Skeletal muscle cell (primary cell): ENCODE measurements at places on chromosomes 5 and 9.

DNA sequence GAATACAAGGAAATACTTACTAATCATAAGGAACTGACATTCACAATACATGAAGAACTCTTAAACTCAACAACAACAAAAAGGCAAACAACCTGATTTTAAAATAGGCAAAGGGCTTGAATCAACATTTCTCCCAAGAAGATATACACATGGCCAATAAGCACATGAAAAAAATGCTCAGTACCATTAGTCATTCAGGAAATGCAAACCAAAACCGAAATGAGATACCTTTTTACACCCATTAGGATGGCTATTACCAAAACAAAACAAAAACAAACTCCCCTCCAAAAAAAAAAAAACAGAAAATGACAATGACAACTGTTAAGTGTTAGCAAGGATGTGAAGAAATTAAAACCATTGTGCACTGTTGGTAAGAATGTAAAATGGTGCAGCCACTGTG is 104.1 kb upstream of the ZNF462 start:
- no peak for DNase-seq

GRCh38 chr9:131099102-131099606 is 2.8 kb downstream of the AIF1L start:
- no peak for DNase-seq

GRCh38 chr5:62631909-62632580 is 53.4 kb downstream of the LRRC70 start:
- DNase-seq, result no peak

- no peak for DNase-seq
Measured at GRCh38 chr5:180173875-180174586, 35.0 kb downstream of the RASGEF1C start.

GRCh38 chr9:80467632-80468031 is 895.9 kb downstream of the TLE4 start:
- DNase-seq, result peak; percentile 9

DNA sequence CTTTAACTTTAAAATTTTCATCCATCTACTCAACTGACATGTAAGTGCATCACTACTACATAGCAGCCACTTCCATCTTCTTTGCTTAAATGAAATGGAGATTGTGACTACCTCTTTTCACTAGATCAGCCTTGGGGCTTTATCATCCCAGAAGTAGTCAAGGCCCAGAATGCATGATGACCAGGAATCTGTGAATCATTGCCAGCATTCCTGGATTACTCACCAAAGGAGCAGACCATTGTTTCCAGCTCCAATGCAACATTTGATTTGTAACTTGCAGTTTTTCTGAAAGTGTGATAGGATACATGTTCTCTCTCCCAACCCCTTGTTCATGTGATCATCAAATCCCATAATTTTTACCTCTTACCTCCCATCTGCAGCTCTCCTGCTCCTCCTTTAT is 65.1 kb downstream of the PLPPR1 start:
- DNase-seq, result no peak

- no peak for DNase-seq
Measured at GRCh38 chr9:88572684-88573083, 37.7 kb downstream of the NXNL2 start.

- DNase-seq, result peak; percentile 44
Measured at GRCh38 chr5:147391781-147392180, 118.1 kb downstream of the DPYSL3 start.

DNA sequence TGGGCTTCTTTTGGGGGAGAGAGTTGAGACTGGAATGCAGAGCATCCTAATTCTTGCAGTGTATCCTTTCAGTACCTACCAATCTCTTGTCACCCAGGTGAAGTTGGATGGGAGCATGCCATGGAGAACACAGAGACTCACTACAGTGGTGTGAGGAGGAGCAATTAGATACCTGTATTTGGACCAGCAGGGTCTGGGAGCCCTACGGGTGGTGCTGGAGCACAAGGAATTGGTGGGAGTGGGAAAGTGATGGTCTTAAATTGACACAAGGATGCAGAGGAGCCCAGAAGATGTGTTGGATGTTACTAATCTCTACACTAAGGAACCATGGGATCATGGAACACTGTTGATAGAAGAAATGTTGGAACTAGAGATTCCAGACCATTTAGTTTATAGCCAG is 212.7 kb downstream of the CHSY3 start:
- no peak for DNase-seq

DNA sequence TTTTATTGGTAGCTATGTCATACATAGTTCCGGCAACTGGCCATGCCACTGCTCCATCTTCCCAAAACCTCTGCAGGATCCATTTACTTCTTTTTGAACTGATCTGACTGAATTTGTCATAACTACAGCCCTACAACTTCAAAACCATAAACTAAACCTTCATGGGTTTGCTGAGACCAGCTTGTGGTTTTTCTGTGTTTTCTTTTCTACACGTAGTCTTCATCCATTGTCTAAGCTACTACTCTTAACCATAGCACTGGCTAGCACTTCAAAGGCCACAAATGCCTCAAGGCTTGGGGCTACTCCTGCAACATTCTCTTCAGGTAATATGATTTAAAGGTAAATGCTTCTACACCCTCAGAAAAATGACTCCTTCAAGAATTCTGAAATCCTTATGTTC is 9.0 kb upstream of the KIF2A start:
- DNase-seq, result no peak

- DNase-seq, result no peak
Measured at GRCh38 chr9:79273311-79273710, 298.5 kb upstream of the TLE4 start.

- no peak for DNase-seq
Measured at GRCh38 chr9:35834260-35835215, 5.5 kb downstream of the TMEM8B start.

DNA sequence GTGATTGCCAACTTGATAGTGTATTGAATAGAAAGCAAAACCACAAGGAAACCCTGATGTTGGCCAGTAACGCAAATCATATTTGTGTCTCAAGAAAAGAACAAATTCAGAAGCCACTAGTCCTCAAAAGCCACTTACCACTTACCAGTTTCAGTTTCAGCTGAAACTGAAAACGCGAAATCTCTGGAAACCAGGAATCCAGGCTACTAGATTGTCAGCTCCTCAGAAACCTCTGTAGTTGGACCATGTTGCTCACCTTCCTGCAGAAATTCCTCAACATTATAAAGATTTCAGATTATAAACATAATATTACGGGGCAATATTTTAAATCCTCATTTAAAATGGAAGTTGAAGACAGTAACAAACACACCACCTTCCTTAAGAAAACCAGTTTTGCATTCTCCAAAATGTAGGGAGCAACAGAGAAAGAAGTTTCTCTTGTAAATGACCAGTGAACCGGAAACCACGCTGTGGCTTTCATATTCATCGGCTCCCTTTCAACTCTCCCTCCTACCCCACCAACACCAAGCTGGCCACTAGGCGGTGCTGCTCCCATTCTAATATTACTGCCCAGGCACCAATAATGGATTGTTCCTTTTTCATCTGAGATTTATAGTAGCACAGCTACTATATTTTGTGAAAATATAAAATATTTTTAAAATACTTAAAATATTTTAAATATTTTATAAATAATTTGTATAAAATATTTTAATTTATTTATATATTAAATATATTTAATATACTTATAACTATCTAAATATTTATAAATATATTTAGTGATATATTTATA is 8.7 kb upstream of the TMED7 start:
- no peak for DNase-seq

GRCh38 chr9:122819326-122819725 is 9.1 kb downstream of the PDCL start:
- DNase-seq, result no peak

- DNase-seq, result no peak
Measured at GRCh38 chr5:178460174-178460573, 130.0 kb downstream of the COL23A1 start.
